Retina (tissue), 1 donor: ENCODE measurements at places on chromosomes 16 and 17.

GRCh38 chr16:21001262-21001661 is 100.7 kb downstream of the LYRM1 start:
- DNase-seq: no peak

- DNase-seq: peak; percentile 67
Observed at GRCh38 chr16:84593825-84594724, 23.8 kb downstream of the COTL1 start.

DNA sequence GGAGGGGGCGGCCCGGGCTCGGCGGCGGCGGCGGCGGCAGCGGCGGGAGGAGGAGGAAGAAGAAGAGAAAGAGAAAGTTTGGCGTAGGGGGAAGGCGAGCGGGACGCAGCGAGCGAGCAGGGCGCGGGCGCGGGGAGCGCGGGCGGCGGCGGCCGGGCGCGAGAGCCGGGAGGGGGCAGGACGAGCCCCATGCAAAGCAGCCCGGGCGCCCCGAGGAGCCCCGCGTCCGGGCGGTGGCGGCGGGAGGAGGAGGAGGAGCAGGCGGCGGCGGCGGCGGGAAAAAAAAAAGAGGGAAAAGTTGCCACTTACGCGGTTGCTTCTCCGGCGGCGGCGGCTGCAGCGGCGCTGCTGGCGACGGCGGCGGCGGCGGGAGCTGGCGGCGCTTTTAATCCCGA is 10.3 kb upstream of the ZFHX3 start:
- peak; percentile 67 for DNase-seq

- no peak for DNase-seq
Observed at GRCh38 chr17:75440738-75441448, 15.5 kb upstream of the TMEM94 start.

GRCh38 chr17:35374766-35375344 is 1.4 kb upstream of the SLFN11 start:
- DNase-seq: no peak

GRCh38 chr17:864315-864714 is 82.2 kb downstream of the MRM3 start:
- no peak for DNase-seq
